ENCODE measurements at places on chromosomes 12 and 14.
A peak's percentile ranks its signal among the peaks of the same experiment; 100 is the strongest.

- no peaks in the 10 kb centered on the region for H3K36me3 ChIP-seq
- no peaks in the 10 kb centered on the region for H3K27me3 ChIP-seq
- no peaks in the 10 kb centered on the region for H3K4me1 ChIP-seq
- DNase-seq: no peak
- no peak overlapping the region for H3K4me3 ChIP-seq
These were observed 163.6 kb upstream of the NAV3 start for GRCh38 chr12:77667101-77667500.

GRCh38 chr12:58364389-58365086 lies 423.2 kb downstream of the ATP23 start:
- H3K4me3 ChIP-seq: no peak overlapping the region
- H3K4me1 ChIP-seq: peaks cover 28% of the 10 kb centered on the region
- no peaks in the 10 kb centered on the region for H3K36me3 ChIP-seq

DNA sequence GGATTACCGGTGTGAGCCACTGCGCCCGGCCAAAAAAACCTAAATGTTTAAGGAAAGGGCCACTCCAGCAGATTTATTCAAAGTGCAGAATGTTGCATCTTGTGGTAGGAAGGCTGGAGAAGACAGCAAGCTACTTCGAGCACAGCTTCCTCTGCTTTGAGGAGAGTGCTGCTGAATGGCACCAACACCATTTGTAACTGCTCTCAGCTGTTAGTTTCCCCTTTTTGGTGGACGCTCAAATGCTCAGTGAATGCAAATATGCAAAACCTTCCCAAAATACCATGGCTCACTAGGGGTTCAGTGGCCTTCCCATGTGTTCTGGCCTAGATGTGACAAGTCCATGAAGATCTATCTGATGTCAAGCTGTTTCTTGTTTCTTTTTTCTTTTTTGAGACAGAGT lies 2.9 kb upstream of the TDRD9 start:
- peaks cover 4% of the 10 kb centered on the region for H3K36me3 ChIP-seq
- H3K27ac ChIP-seq: no peak overlapping the region
- no peak for DNase-seq

DNA sequence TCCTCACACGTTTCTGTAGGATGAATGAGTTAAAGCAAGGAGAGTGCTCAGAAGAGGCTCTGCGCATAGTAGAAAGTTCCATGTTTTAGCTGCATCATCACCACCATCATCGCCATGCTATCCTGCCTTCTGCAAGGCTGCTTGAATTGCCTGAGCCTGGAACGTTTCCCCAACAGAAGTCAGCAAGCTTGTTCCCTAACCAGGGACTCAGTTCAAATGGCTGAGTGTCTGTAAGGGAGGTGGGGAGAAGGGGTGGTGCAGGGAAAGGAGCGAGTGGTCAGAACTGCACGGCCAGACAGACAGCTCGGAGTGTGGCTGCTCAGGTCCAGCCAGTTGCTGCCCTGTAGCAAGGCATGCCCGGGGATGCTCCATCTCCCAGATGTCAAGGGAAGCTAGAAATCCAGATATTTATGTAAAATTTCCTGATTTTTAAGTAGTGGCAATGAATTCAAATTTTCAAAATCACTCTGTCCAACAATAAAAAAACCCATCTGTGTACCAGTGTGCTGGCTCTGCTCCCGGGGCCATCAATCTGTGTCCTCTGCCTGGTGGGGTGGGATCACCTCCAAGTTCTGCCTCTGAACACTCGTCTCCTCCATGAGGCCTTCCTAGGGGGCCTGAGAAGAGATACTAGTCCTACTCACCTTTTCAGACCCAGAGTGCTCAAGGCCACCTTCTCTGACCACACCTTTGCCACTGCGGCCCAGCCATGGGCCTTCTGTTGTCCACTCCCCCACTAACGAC lies 162.7 kb downstream of the FOXN3 start:
- H3K27me3 ChIP-seq: peaks cover 3% of the 10 kb centered on the region
- H3K36me3 ChIP-seq: peaks cover 38% of the 10 kb centered on the region

GRCh38 chr12:123151457-123152454 lies 866 bp upstream of the PITPNM2 start:
- H3K4me3 ChIP-seq: peak overlapping the region; percentile 84
- peaks cover 11% of the 10 kb centered on the region for H3K36me3 ChIP-seq
- H3K27ac ChIP-seq: no peak overlapping the region
- peaks cover 25% of the 10 kb centered on the region for H3K27me3 ChIP-seq

DNA sequence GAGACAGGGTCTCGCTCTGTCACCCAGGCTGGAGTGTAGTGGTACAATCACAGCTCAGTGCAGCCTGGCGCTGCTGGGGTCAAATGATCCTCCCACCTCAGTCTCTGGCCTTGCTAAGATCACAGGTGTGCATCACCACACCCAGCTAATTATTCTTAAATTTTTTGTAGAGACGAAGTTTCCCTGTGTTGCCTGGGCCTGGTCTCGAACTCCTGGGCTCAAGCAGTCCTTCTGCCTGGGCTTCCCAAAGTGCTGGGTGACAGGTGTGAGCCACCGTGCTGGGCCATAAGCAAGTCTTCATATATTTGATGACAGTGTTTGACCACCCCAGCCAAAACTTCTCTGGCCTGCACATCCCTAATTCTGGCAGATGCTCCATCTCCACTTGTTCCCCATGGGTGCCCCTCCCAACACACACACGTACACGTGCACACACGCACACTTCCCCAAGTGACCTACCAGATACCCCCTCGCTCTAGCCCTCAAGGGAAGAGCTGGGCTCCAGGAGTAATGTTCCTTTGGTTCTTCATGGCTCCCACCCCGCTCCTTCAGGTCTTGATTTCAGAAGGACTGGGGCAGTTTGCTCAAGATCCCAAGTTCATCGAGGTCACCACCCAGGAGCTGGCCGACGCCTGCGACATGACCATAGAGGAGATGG lies 104.3 kb upstream of the FKBP4 start:
- DNase-seq: no peak
- H3K4me3 ChIP-seq: peak overlapping the region; percentile 86
- peaks cover 54% of the 10 kb centered on the region for H3K27me3 ChIP-seq

- peaks cover 34% of the 10 kb centered on the region for H3K36me3 ChIP-seq
- peaks cover 17% of the 10 kb centered on the region for H3K4me1 ChIP-seq
- peak overlapping the region; percentile 86 for H3K27ac ChIP-seq
- DNase-seq: no peak
These were observed 230.2 kb upstream of the RGS6 start for GRCh38 chr14:71701990-71702389.

DNA sequence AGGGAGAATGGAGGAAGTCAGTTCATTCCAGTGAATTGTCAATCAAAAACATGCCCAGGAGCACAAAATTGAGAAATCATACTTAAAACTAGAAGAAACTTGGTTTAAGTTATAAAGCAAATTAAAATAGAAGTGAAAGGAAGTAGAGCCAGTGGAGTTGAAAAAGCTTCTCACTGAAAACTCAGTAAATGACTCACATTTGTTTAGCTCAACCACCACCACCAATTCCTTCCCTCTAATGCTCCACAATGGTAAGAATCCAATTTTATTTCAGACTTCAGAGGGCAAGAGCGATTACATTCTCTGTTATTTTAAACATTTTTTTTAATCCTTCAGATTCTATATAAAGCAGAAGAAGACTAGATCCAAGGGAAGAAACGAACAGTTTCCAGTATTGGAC lies 19.4 kb downstream of the UTP20 start:
- no peaks in the 10 kb centered on the region for H3K27me3 ChIP-seq
- H3K36me3 ChIP-seq: peaks cover 54% of the 10 kb centered on the region
- no peaks in the 10 kb centered on the region for H3K4me1 ChIP-seq
- DNase-seq: no peak
- no peak overlapping the region for H3K27ac ChIP-seq

GRCh38 chr12:67940780-67941243 lies 48.4 kb upstream of the IFNG-AS1 start:
- H3K4me3 ChIP-seq: no peak overlapping the region
- H3K36me3 ChIP-seq: no peaks in the 10 kb centered on the region
- H3K27ac ChIP-seq: no peak overlapping the region
- H3K4me1 ChIP-seq: peaks cover 31% of the 10 kb centered on the region
- no peak for DNase-seq

GRCh38 chr14:91396013-91396660 lies 21.5 kb downstream of the CCDC88C start:
- H3K36me3 ChIP-seq: peaks cover 13% of the 10 kb centered on the region
- peak overlapping the region; percentile 66 for H3K4me3 ChIP-seq
- peak overlapping the region; percentile 93 for H3K27ac ChIP-seq
- H3K27me3 ChIP-seq: peaks cover 6% of the 10 kb centered on the region

- no peak overlapping the region for H3K27ac ChIP-seq
- H3K4me1 ChIP-seq: no peaks in the 10 kb centered on the region
- no peak for DNase-seq
These were observed 24.8 kb downstream of the BICDL1 start for GRCh38 chr12:120013659-120014380.

DNA sequence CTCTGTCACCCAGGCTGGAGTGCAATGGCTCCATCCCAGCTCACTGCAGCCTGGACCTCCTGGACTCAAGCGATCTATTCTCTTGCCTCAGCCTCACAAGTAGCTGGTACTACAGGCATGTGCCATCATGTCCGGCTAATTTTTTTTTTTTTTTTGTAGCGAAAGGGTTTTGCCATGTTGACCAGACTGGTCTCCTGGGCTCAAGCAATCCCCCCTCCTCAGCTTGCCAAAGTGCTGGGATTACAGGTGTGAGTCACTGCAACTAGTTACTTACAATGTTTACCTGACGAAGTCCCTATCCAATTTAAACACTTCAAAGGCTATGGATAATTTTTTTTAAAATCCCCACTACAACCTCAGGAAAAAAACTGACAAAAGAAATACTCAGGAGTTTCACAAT lies 1.8 kb downstream of the KRR1 start:
- peaks cover 19% of the 10 kb centered on the region for H3K36me3 ChIP-seq
- peak overlapping the region; percentile 99 for H3K4me3 ChIP-seq
- no peaks in the 10 kb centered on the region for H3K27me3 ChIP-seq
- no peak overlapping the region for H3K27ac ChIP-seq
- H3K4me1 ChIP-seq: peaks cover 32% of the 10 kb centered on the region

DNA sequence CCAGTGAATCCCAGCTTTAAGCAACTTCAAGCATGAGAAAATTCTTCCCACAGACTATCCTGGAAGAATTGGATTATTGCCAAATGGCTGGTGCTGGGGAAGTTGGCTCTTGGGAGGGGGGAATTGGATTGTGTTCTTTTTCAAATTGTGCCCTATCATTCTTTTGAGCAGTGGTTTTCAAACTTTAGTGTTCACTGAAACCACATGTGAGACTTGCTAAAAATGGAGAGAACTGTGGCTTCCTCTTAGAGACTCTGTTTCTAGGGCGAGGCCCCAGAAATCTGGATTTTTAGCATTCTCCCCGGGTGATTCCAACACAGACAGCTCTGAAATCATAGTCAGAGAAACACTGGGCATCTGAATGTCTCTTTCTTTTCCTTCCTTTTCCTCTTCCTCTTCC lies 14.3 kb upstream of the OTUB2 start:
- peaks cover 11% of the 10 kb centered on the region for H3K4me1 ChIP-seq
- H3K27ac ChIP-seq: no peak overlapping the region
- no peak for DNase-seq
- H3K27me3 ChIP-seq: peaks cover 25% of the 10 kb centered on the region
- no peak overlapping the region for H3K4me3 ChIP-seq

DNA sequence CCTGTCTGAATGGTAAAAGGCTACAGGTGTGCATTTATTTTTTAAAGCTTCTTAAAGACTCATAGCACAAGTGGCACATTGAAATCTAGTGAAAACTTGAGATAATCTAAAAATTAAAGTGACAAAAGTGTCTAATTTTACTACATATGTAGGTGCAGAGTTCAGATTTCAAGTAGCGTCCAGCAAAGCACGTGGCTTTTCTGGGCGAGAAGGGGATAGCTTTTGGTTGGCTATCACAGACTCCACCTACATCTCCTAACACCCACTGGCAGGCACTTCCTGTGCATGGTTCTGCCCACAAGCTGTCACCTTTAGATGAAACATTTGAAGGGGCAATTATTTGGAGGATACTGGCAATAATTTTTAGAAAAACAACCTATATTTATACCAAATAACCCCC lies 1.9 kb upstream of the PITPNM2 start:
- peaks cover 33% of the 10 kb centered on the region for H3K4me1 ChIP-seq
- no peak overlapping the region for H3K27ac ChIP-seq
- H3K36me3 ChIP-seq: peaks cover 13% of the 10 kb centered on the region
- DNase-seq: no peak
- no peak overlapping the region for H3K4me3 ChIP-seq

DNA sequence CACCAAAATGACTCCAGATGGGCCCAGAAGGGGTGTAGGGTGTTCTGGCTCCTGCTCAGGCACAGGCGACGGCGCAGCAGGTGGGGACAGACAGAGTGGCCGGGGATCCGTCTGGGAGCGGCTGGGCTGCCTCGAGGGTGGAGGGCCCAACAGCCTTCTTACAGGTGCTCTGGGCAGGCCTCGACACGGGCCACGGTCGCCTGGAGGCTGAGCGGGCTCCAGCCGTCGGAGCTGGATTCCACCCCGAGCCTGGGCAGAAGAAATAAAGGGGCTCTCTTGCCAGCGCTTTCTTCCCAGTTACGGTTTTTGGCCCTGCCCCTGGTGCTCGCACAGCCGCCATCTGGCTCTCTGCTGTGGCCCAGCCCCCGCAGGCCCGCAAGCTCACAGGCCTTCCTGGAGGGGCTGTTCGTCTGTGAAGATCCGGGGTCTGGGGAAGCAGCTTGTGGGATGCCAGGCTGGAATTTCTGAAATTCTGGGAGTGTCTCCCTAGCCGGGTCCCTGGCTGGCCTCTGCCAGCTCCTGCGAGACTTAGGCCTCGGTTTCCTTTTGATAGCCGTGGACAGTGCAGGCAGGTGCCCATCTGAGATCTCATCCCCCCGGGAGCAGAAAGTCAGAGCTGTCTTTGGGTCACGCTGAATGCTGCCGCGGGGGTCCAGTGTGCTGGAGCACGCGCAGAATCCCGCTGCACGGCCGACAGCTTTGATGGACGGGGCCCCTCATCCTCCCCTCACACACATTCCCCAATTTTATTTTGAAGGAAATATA lies 122.7 kb downstream of the PAPOLA start:
- DNase-seq: peak; percentile 16
- H3K27ac ChIP-seq: peak overlapping the region; percentile 27
- peaks cover 30% of the 10 kb centered on the region for H3K27me3 ChIP-seq
- no peaks in the 10 kb centered on the region for H3K36me3 ChIP-seq
- H3K4me1 ChIP-seq: peaks cover 26% of the 10 kb centered on the region

DNA sequence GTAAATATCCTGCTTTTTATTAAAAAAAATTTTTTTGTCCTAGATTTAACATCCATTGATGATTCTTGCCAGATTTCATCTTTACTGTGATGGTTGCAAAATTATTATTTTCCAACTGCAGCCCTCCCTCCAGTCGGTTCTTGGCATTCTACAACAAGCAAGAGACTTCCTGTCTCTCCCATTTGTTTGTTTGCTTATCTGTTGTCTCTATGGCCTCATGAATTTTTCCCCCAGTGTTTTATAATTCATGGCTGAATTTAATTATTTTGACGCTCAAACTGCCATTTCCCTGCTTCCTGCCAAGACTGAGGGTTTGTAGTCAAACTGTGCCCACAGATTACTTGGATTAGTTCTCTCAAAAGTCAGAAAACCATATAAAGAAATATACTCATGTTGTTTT lies 25.9 kb downstream of the CGRRF1 start:
- peaks cover 18% of the 10 kb centered on the region for H3K4me1 ChIP-seq
- peak overlapping the region; percentile 21 for H3K27ac ChIP-seq
- DNase-seq: no peak
- H3K27me3 ChIP-seq: no peaks in the 10 kb centered on the region
- H3K36me3 ChIP-seq: peaks cover 46% of the 10 kb centered on the region
- no peak overlapping the region for H3K4me3 ChIP-seq

GRCh38 chr14:105149146-105149781 lies 19.3 kb downstream of the JAG2 start:
- no peaks in the 10 kb centered on the region for H3K36me3 ChIP-seq
- no peaks in the 10 kb centered on the region for H3K4me1 ChIP-seq
- peak; percentile 5 for DNase-seq

GRCh38 chr12:4051596-4051995 lies 178.4 kb upstream of the PARP11 start:
- peaks cover 9% of the 10 kb centered on the region for H3K27me3 ChIP-seq
- H3K4me1 ChIP-seq: peaks cover 34% of the 10 kb centered on the region
- no peaks in the 10 kb centered on the region for H3K36me3 ChIP-seq
- H3K27ac ChIP-seq: no peak overlapping the region
- no peak overlapping the region for H3K4me3 ChIP-seq

Measured in nephron progenitor cell (in vitro differentiated cells).